ENCODE measurements at places on chromosomes 7 and 10. TPM values are rescaled to one million over a fixed set of nuclear protein-coding genes. Genes with fewer than 3 reads are reported as not detected.

AMPH gene
- 2.0 TPM for total RNA-seq

LRRD1 gene
- total RNA-seq = 0.50 TPM

PRSS2 gene
- total RNA-seq = not detected

BRAF gene
- 43.6 TPM for total RNA-seq

TUBAL3 gene
- total RNA-seq = 0.22 TPM

COL13A1 gene
- 14.1 TPM for total RNA-seq
